ELF-1 (cell line): ENCODE measurements at places on chromosomes 4 and X.

DNA sequence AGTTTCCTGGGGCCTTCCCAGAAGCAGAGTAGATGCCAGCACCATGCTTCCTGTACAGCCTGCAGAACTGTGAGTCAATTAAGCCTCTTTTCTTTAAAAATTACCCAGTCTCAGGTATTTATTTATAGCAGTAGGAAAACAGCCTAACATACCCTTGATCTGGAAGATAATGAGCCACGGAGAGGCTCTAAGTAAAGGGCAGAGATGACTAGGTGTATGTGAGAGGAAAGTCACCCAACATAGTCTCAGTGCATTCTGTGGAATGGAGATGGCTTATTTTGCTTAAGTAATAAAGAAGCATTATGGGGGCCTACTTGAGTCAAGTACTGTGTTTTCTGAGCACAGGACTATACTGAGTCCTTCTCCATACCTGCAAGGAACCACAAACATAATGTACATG lies 199.5 kb downstream of the CPEB2 start:
- DNase-seq = no peak

DNA sequence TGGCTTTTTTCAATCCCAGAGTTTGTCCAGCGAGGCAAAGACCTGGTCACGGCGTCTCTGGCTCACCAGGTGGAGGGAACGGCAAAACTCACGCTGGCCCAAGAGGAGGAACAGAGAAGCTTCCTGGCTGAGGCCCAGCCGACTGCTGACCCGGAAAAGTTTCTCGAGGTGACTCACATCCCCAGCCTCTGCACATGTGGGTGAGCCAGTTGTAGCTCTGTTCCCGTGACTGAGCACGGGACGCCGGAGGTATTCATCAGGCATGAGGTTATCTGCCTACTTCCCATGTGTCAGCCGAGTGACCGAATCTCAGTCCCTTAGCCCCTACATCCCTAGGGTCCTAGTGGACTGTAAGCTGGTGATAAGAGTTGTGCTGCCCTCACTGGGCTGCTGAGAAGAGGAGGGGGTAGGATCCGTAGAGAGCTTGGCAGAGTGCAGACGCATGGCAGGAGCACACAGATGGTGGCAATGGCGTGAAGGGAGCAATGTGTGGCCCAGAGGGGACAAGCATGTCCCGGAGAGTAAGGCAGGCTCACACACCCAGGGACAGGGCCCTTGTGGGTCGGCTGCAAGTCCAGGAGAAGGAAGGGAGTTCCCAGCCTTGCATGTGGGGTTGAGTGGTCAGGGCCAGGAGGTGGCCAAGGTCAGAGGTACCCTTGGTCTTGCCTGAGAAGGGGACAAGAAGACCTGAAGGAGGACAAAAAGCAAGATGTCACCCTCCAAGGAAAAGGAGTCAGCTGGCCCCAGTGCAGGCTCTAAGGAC lies 42.9 kb downstream of the EVC start:
- no peak for DNase-seq

- DNase-seq = no peak
Observed at GRCh38 chrX:37796310-37796709, 16.5 kb downstream of the CYBB start.

DNA sequence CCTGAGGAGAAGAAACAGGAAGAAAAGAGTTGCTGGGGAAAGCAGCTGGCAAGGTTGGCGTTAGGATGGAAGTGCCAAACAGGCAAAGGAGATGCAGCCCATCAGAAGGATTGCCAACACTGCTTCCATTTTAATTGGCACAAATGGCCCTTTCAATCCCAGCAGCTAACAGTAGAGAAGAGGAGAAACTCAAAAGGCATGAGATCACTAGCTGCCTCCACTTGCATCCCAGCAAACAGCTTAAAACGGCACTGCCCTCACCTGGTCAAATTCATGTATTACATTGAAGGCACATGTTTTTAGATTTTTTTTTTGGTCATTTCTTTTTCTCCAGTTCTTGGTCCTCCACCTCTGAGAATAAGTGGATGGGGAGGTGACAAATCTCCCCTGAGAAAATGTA lies 14.9 kb upstream of the LOC101059915 start:
- peak; percentile 73 for DNase-seq

DNA sequence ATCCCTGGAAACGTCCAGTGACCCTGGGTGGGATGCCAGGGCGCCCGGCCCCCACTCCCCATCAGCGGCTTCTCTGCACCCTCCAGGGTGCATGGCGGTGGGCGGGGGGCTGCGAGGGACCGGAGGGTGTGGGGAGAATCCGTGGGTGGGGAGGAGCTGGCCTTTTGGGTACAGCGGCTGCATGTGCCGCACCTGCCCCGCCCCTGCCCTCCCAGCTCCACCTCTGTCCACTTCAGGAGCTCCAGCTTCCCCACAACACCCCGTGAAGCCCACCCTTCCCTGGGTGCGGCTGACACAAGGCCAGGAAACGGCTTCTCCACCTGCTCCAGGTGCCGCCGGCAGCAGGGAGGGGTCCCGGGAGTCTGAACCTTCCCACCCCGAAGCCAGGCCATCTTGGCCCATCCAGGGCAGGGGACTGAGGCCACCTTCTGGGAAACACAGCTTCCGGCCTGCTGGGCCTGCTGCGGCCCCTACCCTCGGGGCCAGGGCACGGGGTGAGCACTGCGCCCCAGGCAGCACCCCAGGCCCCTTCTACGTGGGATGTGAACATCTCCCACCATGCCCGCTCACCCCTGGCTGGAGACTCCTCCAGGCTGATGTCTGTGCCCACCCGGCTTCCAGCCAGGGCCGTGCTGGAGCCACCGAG lies 34.6 kb downstream of the CPLX1 start:
- DNase-seq = no peak

- no peak for DNase-seq
Observed at GRCh38 chr4:2834001-2834921, 9.4 kb upstream of the ADD1 start.

- DNase-seq = no peak
Observed at GRCh38 chr4:103499094-103499493, 220.7 kb downstream of the TACR3 start.
